Brain (organoid and tissue), 16 donors: ENCODE measurements at places on chromosomes 3 and 15.

- DNase-seq, result no peak
Measured at GRCh38 chr3:167843886-167844285, 108.4 kb downstream of the SERPINI1 start.

- no peak for DNase-seq
Measured at GRCh38 chr3:178137206-178137605, 399.0 kb upstream of the KCNMB2 start.

DNA sequence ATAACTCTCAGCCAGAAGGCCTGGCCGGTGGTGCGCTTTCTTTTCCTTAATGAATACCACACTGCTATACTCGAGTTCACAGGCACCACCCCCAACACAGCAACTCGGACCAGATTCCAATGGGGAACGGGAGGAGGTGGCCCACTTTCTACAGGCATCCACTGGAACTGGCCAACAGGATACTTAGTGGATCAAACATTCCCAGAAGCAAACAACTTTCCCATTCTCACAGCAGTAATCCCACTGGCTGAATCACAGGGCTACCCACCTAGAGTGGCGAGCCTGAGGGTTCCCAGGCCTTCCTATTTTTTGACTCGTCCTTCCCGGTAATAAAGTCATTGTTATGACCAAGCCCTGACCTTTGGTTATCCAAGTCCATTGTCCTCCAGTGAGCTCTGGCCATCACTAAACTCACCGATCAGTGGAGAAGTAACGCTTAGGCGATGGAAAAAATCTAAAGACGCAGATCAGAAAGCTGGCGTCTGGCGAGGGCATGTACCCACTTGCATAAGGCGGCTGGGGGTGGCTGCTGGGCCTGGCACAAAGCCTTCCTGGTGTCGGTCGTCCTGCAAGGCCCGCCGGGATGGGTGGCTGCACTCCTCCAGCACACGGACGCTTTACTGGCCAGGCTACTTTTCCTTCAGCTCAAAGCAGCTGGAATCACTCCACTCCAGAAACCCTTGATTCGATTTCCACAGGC lies 1.2 kb downstream of the EOGT start:
- DNase-seq, result no peak

- DNase-seq, result peak; percentile 31
Measured at GRCh38 chr3:77931255-77932009, 891.5 kb downstream of the ROBO2 start.

- no peak for DNase-seq
Measured at GRCh38 chr3:42764115-42764514, 8.9 kb downstream of the CCDC13 start.
